Upper lobe of left lung (tissue), 6 donors: ENCODE measurements at places on chromosomes 12 and 14.

- DNase-seq = no peak
Observed at GRCh38 chr14:72558721-72559120, 335.2 kb downstream of the DPF3 start.

DNA sequence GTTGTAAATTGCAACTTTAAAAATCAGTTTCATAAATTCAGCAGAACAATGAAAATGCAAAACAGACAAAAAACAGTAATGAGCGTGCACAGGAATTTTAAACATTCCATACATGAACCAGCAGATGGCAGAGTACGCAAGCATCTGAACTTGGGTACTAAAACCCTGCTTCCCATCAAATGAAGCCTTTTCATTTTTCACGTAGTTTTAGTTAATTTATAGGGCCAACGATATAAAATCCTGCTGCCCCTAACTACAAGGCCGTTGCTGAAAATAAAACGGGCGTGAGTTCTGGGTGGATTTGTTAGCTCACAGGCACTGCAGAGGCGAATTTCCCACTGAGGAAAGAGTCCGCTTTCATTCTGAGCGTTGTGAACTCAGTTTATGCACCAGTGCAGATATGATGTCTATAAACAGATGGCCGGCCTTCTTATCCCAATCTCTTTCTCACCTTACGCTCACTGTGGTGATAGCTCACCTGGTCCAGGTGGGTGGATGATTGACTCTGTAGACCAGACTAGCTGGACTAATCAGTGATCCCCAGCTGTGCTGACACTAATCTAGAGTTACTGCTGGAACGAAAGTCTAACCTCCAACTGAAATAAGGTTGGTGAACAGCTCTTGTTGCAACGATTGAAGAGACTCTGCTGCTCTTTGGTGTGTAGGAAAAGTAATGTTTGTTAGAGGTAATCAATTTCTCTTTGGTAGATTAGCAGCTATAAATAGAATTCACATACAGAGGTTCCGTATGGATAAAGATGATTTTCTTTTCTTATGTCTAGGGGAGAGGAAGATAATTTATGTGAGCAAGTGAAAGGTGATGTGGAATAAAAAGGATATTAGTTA is 89.2 kb downstream of the PDZRN4 start:
- no peak for DNase-seq

- DNase-seq = no peak
Observed at GRCh38 chr12:2284321-2284813, 231.6 kb downstream of the CACNA1C start.

DNA sequence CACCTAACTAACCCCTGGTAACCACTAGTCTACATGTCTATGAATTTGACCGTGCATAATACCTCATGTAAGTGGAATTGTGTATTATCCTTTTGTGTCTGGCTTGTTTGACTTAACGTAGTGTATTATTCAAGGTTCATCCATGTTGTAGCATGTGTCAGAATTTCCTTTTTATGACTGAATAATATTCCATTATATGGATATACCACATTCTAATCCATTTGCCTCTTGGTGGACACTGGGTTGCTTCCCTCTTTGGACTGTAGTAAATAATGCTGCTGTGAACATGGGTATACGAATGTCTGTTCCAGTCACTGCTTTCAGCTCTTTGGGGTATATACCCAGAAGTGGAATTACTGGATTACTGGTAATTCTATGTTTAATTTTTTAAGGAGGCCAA is 3.3 kb downstream of the SNRPF start:
- DNase-seq = no peak

GRCh38 chr14:20415782-20416206 is 2.5 kb upstream of the TEP1 start:
- no peak for DNase-seq

DNA sequence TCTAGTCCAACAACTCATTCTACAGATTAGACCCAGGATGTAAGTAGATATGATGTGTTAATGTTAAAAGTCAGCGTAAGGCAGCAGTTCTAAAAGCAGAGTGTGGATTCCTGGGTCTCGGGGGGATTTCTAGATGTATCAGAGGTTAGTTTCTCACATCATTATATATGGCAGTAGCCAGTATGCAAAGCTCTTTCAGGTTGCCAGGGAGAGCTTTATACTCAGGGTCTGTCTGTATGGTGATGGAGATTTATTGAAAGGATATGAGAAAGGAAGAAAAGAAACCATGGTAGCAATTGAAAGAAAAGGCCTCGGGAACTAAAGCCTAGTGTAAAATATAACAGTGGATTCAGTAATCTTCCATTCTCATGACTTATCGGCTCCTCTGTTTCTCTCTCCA is 26.2 kb upstream of the PAWR start:
- no peak for DNase-seq
